ENCODE measurements at places on chromosomes 2 and 18.

- DNase-seq: no peak
Measured at GRCh38 chr2:24721470-24721869, 71.7 kb downstream of the PTRHD1 start.

GRCh38 chr2:29238497-29238896, 123.3 kb downstream of the CLIP4 start:
- no peak for DNase-seq

DNA sequence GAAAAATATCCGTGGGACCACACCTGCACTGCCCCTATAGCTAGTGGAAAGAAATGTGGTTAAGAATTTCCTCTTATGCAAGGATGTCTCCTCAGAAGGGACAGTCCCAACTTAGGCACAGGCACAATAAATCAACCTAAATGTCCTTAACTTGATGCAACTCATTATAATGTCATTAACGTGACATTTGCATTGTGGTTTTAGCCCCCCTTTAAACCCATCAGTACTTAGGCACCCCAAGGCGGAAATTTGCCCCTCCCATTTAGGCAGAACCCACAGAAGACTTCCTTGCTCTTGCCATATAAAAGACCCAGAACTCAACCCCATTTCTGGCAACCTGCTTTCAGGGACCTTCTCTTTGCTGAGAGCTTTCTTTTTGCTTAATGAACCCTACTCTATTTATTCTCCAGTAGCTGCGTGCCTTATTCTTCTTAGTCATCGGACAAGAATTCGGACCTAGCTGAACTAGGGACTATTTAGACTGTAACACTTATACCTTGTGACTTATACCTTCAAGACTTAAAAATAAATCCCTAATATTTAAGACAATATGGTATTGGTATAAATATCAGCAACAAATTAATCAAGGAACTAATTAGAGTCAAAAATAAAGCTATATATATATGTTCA, 1281.6 kb upstream of the TMEFF2 start:
- DNase-seq: no peak

DNA sequence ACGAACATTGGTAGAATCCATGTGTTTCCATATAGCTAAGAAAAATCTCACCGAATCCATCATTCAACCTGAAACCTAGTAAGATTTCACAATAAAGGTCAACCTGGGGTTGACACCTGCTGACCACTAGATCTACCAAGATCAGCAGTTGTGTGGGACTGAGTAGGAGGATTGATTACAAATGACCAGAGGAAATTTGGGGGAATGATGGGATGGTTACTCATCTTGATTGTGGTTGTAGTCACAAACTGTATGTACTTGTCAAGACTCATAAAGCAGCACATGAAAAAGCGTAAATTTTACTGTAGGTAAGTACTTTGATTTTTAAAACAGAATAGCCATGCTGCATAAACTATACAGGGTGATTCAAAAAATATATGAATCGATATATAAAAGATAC, 14.7 kb downstream of the DAPL1 start:
- no peak for DNase-seq

DNA sequence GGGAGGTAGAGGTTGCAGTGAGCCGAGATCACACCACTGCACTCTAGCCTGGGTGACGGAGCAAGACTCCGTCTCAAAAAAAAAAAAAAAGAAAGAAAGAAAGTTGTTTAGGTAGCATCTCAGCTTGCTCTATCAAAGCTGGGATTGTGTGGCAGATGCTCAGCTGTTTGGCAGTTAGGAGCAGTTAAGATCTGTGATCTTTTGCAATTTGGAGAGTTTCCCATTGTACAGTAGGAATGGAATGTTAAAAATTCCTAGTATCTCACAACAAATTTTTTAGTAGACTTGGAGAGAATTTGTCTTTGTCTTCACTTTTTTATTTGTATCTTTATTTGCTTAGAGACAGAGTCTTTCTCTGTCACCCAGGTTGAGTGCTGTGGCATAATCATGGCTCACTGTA, 122.9 kb upstream of the UNC80 start:
- no peak for DNase-seq
